ENCODE measurements at places on chromosomes 12 and 14.

- DNase-seq: no peak
Observed at GRCh38 chr12:125081427-125081826, 16.2 kb downstream of the AACS start.

GRCh38 chr12:12723149-12723680, 6.0 kb downstream of the CDKN1B start:
- no peak for DNase-seq

GRCh38 chr12:64707926-64708325, 51.3 kb downstream of the GNS start:
- no peak for DNase-seq

DNA sequence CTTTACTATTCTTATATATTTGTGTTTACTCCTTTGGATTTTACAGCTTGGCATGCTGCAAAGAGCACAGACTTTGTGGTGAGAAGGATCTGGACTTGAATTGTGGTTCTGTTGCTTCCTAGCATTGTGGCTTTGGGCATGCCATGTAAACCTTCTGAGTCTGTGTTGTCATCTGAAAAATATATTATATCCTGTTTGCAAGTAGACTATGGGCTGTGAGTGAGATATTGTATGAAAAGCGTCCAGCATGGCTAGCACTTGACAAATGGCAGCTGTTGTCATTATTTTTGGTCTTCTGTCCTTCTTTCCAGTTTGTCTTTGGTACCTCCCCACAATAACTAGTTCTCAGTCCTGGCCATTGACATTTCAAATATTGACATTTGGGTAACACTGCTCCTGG, 61.8 kb upstream of the DACT1 start:
- DNase-seq: no peak

GRCh38 chr12:123929946-123930583, 42.6 kb downstream of the CCDC92 start:
- no peak for DNase-seq

Measured in globus pallidus (tissue), 1 donor.